Mesendoderm (in vitro differentiated cells): ENCODE measurements at places on chromosomes 6 and 20.
A peak's percentile ranks its signal among the peaks of the same experiment; 100 is the strongest.

- no peak for DNase-seq
These were observed 236.1 kb downstream of the BMP2 start for GRCh38 chr20:7003598-7003997.

DNA sequence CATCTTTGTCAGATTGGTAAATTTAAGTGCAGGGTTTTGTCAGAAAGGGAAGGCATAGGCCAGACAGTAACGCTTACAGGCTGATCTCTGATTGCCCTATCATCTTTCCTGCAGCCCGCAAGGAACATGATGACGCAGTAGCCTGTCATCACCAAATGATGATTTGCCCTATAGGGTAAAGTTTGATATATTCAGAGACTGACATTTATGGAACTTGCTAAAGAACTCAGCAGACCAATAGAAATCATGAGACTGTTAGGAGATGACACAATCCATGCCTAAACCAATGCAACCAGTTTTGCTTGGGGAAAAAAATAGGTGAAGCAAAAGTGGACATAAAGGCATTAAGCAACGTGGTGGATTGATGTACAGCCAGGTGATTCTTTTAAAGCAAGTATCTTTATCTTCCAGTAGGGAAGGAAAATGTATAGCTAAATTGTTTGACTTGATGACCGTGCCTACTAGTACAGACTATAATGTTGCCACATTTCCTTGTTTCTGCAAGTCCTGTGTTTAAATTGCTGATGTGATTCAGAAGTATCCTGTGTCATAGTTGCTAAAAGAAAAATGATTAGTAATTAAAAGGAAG, 2.4 kb downstream of the NUS1 start:
- DNase-seq: no peak

GRCh38 chr6:116924245-116924644, 47.2 kb downstream of the RFX6 start:
- no peak for DNase-seq

- DNase-seq: peak; percentile 44
These were observed 102.3 kb upstream of the FOXP4 start for GRCh38 chr6:41443616-41444525.

- DNase-seq: peak; percentile 10
These were observed 333.5 kb upstream of the MAN1A1 start for GRCh38 chr6:119683031-119683430.

GRCh38 chr6:153790048-153790447, 249.0 kb upstream of the OPRM1 start:
- peak; percentile 62 for DNase-seq

DNA sequence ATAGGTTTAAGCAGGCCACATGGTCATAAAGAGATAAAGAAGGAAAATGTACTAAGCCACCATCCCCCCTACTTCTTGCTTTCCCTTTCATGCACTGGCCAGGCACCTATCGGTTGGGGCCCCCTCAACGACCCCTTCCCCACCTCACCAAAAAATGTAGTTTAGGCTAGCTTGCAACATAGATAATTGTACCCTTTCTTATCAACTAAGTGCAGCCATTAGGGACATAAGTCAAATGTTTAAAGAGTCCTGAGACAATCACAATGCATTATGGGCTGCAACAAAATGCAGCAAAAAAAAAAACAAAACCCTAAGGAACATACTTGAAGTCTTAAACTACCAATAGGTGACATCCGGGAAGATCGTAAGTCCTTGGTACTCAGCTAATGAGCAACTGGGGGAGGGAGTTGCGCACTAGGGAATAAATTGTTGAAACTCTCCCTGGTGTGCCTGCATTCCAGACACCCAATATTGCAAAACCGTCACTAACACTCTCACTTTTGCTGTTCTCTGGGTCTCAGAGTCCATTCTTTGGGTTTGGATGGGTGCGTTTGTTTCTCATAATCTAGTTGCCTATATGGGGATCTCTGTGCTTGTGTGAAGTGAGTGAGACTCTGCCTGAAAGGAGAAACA, 12.4 kb upstream of the HLA-G start:
- DNase-seq: no peak

GRCh38 chr6:78511009-78511408, 356.3 kb upstream of the IRAK1BP1 start:
- DNase-seq: no peak

DNA sequence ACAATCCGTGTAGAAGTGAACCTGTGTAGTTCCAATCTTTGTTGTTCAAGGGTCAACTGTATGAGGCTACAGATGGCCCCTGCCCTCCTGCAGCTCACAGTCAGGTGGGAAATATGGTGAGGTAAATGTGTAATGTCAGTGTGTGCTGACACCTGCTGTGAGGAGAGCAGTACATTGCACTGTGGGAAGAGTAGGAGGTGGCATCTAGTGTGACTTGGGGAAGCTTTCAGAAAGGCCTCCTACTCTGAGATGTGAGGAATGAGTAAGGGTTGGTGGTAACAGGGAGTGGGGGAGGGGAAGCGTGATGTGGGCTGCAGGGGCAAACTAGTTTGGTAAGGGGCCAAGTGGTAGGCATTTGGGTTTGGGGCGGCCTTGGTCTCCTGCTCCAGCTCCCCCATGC, 188.8 kb downstream of the FARS2 start:
- DNase-seq: no peak

- DNase-seq: peak; percentile 52
These were observed 257.8 kb upstream of the KCNQ5 start for GRCh38 chr6:72363844-72364740.

GRCh38 chr6:170505306-170505705, 47.8 kb downstream of the PSMB1 start:
- no peak for DNase-seq

DNA sequence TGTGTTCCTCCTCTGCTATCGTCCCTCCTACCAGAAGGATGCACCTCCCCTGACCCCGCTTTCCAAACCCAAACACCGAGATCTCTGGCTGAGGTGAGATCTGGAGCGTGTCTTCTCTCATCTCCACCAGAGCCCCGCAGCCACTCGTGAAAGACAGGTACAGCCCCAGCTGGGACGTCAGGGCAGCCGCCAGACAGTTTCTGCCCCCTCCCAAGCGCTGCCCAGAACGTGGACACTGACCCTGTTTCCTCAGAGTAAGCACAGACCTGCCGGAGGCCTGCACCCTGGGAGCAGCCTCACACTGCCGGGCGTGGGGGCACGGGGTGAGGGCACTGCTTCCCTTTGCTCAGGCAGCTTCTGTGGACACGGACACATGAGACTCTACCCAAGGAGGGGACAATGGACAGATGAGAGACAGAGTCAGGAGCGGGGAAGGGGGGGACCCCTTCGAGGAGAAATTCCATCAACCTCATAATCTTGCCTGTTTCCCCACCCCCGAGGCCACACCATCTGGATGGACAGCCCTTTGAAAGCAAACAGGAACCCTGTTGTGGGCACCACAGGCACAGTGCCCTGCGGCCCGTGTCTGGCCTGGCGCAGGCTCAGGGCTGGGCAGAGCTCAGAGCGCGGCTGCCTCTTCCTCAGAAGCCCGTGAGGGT, 210.6 kb downstream of the DLL1 start:
- DNase-seq: no peak
